ENCODE measurements at places on chromosomes 7 and 10.

- no peak overlapping the region for H3K27ac ChIP-seq
- H3K4me1 ChIP-seq = no peaks in the 10 kb centered on the region
- H3K36me3 ChIP-seq = no peaks in the 10 kb centered on the region
Measured at GRCh38 chr10:78231939-78232338, 198.3 kb downstream of the RPS24 start.

- no peak for DNase-seq
Measured at GRCh38 chr7:157743781-157744525, 407.1 kb downstream of the DNAJB6 start.

DNA sequence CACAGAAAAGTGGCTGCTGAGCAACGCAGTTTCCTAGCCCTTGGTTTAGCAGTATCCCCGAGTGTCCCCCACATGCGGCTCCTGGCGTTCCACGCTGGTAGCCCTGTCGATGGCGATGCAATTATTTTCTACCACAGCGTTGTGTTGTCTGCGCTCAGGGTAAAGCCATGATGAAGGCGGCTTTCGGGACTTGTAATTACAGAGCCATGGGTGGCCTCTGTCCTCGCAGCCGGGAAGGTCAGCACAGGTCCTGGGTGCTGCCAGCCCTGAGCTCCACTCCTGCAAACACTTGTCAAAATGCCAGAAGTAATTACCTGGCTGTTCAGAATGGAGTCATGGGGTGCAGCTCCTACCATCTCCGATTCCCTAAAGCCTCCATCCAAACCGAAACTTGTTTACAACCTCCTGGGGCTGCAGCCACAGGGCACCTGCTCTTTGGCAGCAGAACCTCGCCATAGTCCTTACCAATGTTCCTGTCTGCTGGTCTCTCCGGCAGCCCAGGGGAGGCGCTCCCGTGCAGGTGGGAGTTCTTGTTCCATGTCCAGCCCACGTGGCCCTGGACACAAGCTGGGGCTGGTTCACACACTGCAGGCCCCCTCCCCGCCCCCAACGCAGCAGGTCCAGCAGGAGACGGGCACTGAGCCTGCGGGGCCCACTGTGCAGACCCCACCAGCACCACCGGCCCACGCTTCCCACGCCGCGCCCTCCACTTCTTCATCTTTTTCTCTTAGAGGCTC, 512.6 kb downstream of the PTPRN2 start:
- H3K4me3 ChIP-seq = no peak overlapping the region
- H3K27ac ChIP-seq = no peak overlapping the region
- no peak for DNase-seq
- H3K27me3 ChIP-seq = no peaks in the 10 kb centered on the region
- no peaks in the 10 kb centered on the region for H3K36me3 ChIP-seq

GRCh38 chr7:27339478-27339877, 96.9 kb downstream of the EVX1 start:
- H3K36me3 ChIP-seq = no peaks in the 10 kb centered on the region
- no peak overlapping the region for H3K4me3 ChIP-seq
- no peak for DNase-seq
- no peaks in the 10 kb centered on the region for H3K27me3 ChIP-seq
- H3K27ac ChIP-seq = no peak overlapping the region

DNA sequence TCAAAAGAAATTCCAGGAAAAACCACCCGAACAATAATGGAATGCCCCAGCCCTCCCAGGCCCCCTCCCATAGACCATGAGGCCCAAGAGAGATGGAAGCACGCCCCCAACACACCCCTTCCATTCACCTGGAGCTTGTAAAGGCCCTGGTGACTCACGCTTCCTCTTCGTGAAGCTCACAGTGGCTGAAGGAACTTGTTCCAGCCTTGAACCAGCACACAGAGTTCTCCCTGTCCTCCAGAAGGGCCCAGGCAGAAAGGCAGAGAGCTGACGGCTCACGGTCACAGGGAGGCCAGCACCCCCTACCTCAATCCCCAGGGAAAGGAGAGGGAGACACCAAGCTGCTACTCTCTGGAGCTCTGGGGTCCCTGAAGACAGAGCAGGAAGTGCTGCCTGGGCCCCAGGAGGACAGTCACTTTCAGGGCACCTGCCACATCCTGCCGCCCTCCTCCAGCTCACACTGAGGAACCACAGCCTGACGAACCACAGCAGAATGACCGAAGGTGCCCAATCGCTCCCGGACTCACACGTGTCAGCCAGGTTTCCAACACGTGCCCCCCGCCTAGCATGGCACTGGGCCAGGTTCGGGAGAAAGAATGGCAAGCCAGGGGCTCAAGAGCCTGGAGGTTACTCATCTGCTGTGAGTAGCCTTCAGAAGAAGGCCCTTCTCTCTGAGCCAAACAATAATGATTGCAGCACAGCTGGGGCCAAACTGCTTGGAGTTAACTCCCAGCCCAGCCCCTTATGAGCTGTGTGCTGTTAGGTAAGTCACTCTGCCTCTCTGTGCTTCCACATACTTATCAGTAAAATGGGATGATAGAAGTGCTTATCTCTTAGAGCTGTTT, 52.8 kb downstream of the DLG5 start:
- peak; percentile 71 for DNase-seq
- no peaks in the 10 kb centered on the region for H3K27me3 ChIP-seq

All from DND-41 (cell line).